ENCODE measurements at places on chromosomes 1 and 21. TPM values are rescaled to one million over a fixed set of nuclear protein-coding genes. Genes with fewer than 3 reads are reported as not detected.

DNA sequence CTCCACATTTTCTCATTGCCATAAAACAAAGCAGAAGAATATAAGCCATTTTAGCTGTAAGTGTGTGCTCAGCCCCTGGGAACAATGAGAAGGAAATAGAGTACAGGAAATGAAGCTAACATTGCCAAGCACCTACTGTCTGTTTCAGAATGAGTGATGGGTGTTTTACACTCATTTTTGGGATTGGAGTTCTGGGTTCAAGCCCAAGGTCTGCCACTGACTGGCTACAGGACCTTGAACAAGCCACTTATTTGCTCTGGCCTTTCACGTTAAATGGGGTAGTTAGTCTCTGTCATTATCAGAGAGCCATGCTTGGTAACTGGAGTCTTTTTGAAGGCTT is 80.7 kb upstream of the KAZN start:
- DNase-seq = no peak

GRCh38 chr1:224433041-224433691 is 1.4 kb downstream of the WDR26 start:
- no peak for DNase-seq

GRCh38 chr1:170864238-170864637 is 71.1 kb upstream of the MROH9 start:
- no peak for DNase-seq

Gene AMPD1
- total RNA-seq = not detected

Gene EFHD2
- total RNA-seq = 11.4 TPM
